ENCODE measurements at places on chromosomes 12 and 14. TPM values are rescaled to one million over a fixed set of nuclear protein-coding genes. Genes with fewer than 3 reads are reported as not detected.

PTHLH gene
- polyA plus RNA-seq, result 1.2 TPM

IFNG-AS1 gene
- not detected for polyA plus RNA-seq

CCDC175 gene
- 1.4 TPM for polyA plus RNA-seq

DNA sequence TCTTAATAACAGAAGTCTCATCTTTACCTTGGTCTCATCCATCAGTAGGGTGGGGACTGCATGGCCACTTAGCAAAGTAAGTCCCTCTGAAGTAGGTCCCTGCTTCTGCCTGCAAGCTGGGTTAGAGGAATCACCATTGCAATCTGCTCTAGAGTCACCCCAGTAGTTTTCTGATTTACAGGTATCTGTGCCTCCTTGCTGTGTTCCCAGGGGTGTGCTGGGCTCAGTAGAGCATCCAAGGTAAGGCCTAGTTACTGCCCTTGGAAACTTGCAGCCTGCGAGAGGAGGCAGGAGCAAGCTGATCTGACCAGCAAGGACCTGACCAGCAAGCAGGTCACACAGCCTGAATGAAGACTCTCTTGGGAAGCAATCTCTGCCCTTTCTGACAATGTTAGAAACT is 160.8 kb upstream of the GSC start:
- no peak for DNase-seq

GRCh38 chr12:1457901-1458300 is 136.5 kb downstream of the FBXL14 start:
- DNase-seq, result no peak

- DNase-seq, result no peak
Observed at GRCh38 chr14:91365552-91365951, 52.1 kb downstream of the CCDC88C start.

Measured in renal cortex interstitium (tissue), 15 donors.